ENCODE measurements at places on chromosomes 5 and 9. TPM values are rescaled to one million over a fixed set of nuclear protein-coding genes. Genes with fewer than 3 reads are reported as not detected.

DNA sequence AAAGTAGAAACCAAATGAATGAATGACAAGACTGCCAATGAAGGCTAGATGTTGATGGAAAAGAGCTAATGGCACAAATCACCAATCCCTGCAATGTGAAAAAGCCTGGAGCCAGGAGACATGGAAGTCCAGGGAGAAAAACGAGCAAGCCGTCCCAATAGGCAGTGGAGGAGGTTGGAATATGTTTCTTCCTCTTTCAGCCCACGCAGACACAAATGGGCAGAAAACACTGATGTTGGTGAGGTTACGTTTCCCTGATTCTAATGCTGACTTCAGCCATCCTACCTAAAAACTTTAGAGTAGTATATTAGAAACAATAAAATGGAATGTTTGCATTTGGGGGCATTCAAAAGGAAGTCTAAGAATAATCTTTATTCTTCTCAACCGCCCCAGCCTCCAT is 23.9 kb upstream of the KIF2A start:
- peaks cover 7% of the 10 kb centered on the region for H3K4me1 ChIP-seq
- H3K4me3 ChIP-seq = no peak overlapping the region
- no peak overlapping the region for H3K27ac ChIP-seq
- no peak for DNase-seq

GRCh38 chr9:18568973-18569372 is 95.0 kb downstream of the ADAMTSL1 start:
- H3K27me3 ChIP-seq = no peaks in the 10 kb centered on the region
- no peaks in the 10 kb centered on the region for H3K36me3 ChIP-seq
- H3K27ac ChIP-seq = 0 out of 2 replicates have a peak overlapping the region, but pooled peaks have one; percentile 3
- H3K4me1 ChIP-seq = peaks cover 44% of the 10 kb centered on the region
- DNase-seq = no peak

- no peaks in the 10 kb centered on the region for H3K36me3 ChIP-seq
- no peaks in the 10 kb centered on the region for H3K4me1 ChIP-seq
- no peak overlapping the region for H3K27ac ChIP-seq
- no peaks in the 10 kb centered on the region for H3K27me3 ChIP-seq
- no peak overlapping the region for H3K4me3 ChIP-seq
Measured at GRCh38 chr5:163712011-163712410, 206.6 kb downstream of the MAT2B start.

- DNase-seq = no peak
- peaks cover 3% of the 10 kb centered on the region for H3K27me3 ChIP-seq
- no peaks in the 10 kb centered on the region for H3K4me1 ChIP-seq
- no peak overlapping the region for H3K4me3 ChIP-seq
- no peaks in the 10 kb centered on the region for H3K36me3 ChIP-seq
Measured at GRCh38 chr9:113748135-113748534, 128.0 kb upstream of the ZNF618 start.

DNA sequence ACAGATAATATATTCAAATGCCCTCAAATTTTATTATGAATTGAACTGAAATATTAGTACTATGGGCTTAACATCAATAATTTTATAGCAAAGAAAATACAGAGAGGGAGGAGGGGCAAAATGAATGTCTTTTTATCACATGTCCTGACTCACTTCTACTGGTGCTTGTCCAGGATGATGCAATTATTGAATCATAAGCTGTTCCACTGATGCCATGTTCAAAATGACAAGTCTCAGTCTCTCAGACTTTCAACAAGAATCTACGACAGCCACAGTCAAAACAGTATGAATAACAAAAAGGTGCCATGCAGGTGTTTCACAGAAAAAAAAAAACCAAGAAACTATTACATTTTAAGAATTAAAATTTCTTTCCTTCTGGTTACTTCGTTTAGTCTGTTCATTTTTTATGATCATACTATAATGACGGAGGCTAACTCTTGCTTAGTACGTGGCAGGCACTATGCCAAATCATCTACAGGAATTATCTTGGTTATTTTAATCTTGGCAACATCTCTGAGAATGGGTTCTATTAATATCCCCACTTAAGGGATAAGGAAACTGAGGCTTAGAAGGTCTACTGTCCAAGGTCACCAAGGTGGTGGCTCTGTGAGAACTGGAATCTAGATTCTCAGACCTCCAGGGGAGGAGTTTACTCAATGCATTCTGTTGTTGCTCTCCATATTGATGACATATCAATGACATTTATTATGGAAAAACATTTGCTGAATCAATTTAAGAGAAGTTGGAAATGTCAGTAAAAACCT is 61.5 kb downstream of the NR3C1 start:
- H3K4me1 ChIP-seq = no peaks in the 10 kb centered on the region
- H3K27me3 ChIP-seq = no peaks in the 10 kb centered on the region
- no peak overlapping the region for H3K27ac ChIP-seq
- H3K4me3 ChIP-seq = no peak overlapping the region
- no peaks in the 10 kb centered on the region for H3K36me3 ChIP-seq

GRCh38 chr5:143334903-143335302 is 68.6 kb downstream of the NR3C1 start:
- H3K27ac ChIP-seq = no peak overlapping the region
- H3K27me3 ChIP-seq = no peaks in the 10 kb centered on the region
- DNase-seq = no peak
- no peaks in the 10 kb centered on the region for H3K36me3 ChIP-seq
- no peak overlapping the region for H3K4me3 ChIP-seq

DNA sequence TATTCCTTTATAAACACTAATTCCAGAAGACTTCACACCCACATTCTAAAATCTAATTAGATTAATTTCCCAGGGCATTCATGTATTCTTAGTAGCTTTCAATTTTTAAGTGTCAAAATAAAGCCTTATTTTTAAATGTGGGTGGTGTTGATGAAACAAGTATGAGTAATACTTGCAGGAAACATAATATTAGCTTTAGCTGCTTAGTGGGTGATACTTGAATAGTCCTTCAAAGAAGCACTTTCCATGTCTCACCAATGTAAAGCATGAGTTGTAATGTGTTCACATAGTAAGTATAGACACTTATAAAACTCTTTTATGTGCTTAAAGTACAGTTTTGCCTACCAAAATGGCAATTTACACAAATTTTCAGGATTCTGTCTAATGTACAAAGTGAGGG is 6.9 kb downstream of the FNBP1 start:
- peak overlapping the region; percentile 61 for H3K27ac ChIP-seq
- H3K4me3 ChIP-seq = no peak overlapping the region
- H3K27me3 ChIP-seq = no peaks in the 10 kb centered on the region
- peaks cover 31% of the 10 kb centered on the region for H3K4me1 ChIP-seq
- H3K36me3 ChIP-seq = no peaks in the 10 kb centered on the region

DNA sequence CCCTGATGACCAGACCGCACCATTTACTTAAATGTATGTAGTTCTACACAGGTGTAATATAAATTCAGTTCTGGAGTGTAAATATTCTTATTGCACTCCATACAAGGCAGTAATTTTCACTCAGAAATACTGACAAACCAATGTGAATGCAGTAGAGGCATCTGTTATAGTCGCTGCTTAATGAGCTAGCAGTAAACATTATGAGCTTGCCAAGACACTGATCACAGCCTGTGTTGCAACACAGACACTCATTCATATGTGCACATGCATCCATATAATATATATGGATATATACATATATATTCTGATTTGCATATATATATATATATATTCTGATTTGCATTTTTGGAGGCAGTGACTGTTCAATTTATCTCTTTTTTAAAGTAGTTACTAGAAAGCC is 435.1 kb upstream of the ST8SIA4 start:
- H3K27ac ChIP-seq = no peak overlapping the region
- no peak for DNase-seq
- no peak overlapping the region for H3K4me3 ChIP-seq

DNA sequence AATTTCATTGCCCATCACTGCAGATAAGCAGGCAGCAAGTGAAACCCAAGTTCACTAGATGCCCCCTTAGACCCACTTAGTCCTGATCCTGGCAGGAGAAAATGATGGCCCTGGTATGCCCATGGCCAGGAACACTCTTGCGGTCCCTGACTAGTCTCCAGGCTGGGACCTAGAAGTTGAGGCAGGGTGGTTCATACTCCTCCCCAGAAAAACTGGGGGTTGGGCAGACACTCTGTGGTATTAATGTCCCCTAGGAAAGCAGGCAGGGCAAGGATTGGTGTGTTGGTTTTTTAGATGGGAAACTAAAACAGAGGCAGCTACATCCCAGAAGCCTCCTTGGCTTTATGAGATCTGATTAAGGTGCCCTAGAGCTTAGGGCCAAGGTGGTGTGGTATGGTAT is 13.1 kb downstream of the LHX6 start:
- no peak overlapping the region for H3K4me3 ChIP-seq
- no peaks in the 10 kb centered on the region for H3K36me3 ChIP-seq
- H3K27ac ChIP-seq = no peak overlapping the region
- DNase-seq = no peak

GRCh38 chr9:134357631-134358025 is 31.4 kb downstream of the RXRA start:
- no peaks in the 10 kb centered on the region for H3K36me3 ChIP-seq
- DNase-seq = no peak
- H3K27me3 ChIP-seq = no peaks in the 10 kb centered on the region
- no peak overlapping the region for H3K27ac ChIP-seq
- no peak overlapping the region for H3K4me3 ChIP-seq
- H3K4me1 ChIP-seq = peaks cover 28% of the 10 kb centered on the region

DNA sequence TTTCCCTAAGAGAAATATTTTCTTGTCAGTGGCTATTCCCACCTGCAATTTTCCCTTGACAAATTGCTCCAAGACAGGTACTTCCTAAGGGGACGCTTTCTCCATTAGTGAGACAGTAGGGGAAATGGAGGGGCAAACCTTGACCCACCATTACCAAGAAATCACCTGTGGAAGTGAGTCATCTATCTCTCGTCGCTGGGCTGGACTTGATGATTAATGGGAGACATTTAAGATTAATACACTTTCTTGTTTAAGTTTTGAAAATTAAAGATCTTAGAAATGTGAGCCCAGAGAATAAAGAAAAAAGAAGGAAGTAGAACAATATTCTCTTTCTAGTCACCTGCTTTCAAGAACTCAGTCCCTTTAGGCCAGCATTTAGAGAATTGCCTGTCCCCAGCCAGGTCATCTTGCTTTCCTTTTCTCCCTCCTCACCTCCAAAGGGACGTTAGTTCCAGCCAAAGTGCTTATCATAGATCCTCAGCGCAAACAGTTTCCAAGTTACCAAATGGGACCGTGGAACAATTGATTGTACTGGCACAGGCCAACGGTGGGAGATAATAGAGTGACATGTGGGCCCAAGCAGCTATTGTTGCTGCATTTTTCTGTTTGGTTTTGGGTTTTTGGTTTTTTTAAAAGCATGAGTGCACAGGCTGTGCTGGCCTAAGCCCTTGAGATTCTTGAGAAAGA is 284.4 kb downstream of the ENC1 start:
- H3K36me3 ChIP-seq = no peaks in the 10 kb centered on the region
- no peak overlapping the region for H3K27ac ChIP-seq
- H3K4me1 ChIP-seq = 0 out of 2 replicates have a peak, but pooled peaks cover 5% of the 10 kb centered on the region
- no peak overlapping the region for H3K4me3 ChIP-seq

DNA sequence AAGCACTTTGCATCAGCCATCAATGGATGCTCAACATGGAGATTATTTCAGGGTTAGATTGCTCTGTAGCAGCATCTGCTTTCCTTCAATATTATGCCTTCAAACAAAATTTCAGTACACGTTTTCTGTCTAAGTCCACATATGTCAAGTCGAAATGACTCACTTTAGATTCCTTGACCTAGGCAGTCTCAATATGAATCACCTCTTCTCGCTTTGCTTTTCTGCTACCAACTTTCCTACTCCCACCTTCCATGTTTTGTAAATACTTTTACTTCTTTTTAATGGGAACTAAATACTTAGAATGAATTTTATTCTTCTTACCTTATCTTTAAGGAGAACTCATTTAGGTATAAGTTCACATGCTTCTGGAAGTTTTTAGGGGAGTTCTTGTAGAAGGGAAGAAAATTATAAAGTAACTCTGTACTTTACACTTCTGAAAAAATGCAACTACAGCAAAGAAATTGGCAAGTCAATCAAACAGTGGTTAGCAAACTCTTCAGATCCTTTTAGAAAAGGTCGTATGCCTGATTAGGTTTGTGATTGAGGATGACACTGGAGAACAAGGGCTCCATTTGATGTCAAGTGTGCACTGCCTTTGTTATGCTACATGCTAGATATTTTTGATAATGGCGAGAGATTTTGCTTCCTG is 478.5 kb upstream of the SMARCA2 start:
- no peak for DNase-seq
- no peaks in the 10 kb centered on the region for H3K4me1 ChIP-seq
- H3K27me3 ChIP-seq = no peaks in the 10 kb centered on the region
- no peak overlapping the region for H3K4me3 ChIP-seq
- H3K36me3 ChIP-seq = no peaks in the 10 kb centered on the region

DNA sequence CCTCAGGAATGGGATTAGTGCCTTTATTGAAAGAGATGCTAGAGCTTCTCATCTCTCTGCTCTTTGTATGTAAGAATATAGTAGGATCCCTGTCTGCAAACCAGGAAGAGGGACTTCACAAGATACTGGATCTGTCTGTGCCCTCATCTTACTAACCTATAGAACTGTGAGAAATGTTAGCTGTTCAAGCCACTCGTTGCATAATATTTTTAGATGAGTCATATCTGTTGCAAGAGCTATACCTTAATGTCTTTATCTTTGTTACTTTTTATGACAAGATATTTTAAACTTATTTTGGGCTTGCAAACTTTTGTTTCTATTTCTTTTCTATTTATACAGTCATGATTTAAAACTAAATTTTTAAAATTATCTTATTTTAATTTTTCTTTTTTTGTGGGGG is 1296.8 kb upstream of the CDH6 start:
- DNase-seq = peak; percentile 31
- no peaks in the 10 kb centered on the region for H3K27me3 ChIP-seq
- H3K4me3 ChIP-seq = no peak overlapping the region
- H3K4me1 ChIP-seq = no peaks in the 10 kb centered on the region
- no peak overlapping the region for H3K27ac ChIP-seq

- no peaks in the 10 kb centered on the region for H3K36me3 ChIP-seq
- H3K4me1 ChIP-seq = peaks cover 37% of the 10 kb centered on the region
- H3K27me3 ChIP-seq = no peaks in the 10 kb centered on the region
- DNase-seq = peak; percentile 94
Measured at GRCh38 chr9:94649100-94649819, 9.9 kb upstream of the FBP1 start.

- H3K4me1 ChIP-seq = peaks cover 8% of the 10 kb centered on the region
- DNase-seq = no peak
- H3K36me3 ChIP-seq = peaks cover 8% of the 10 kb centered on the region
- H3K27me3 ChIP-seq = no peaks in the 10 kb centered on the region
Measured at GRCh38 chr9:133369933-133370332, 5.9 kb downstream of the SURF4 start.

GRCh38 chr5:160543395-160543794 is 121.7 kb downstream of the PTTG1 start:
- H3K27me3 ChIP-seq = no peaks in the 10 kb centered on the region
- H3K4me1 ChIP-seq = no peaks in the 10 kb centered on the region
- peak; percentile 15 for DNase-seq
- H3K36me3 ChIP-seq = no peaks in the 10 kb centered on the region
- no peak overlapping the region for H3K27ac ChIP-seq

Gene GPX8
- 18.3 TPM for total RNA-seq

Gene VAV2
- 15.9 TPM for total RNA-seq

Gene NRG2
- 1.8 TPM for total RNA-seq

Gene SERF1A
- total RNA-seq = not detected

Gene ITK
- total RNA-seq = 0.58 TPM

Gene PCDHAC2
- 4.2 TPM for total RNA-seq

Gene MAP1B
- 12.8 TPM for total RNA-seq

Gene CYLC2
- not detected for total RNA-seq

Gene DNAJC25
- 5.1 TPM for total RNA-seq
